Brain (organoid and tissue), 16 donors: ENCODE measurements at places on chromosomes 13 and 19.

DNA sequence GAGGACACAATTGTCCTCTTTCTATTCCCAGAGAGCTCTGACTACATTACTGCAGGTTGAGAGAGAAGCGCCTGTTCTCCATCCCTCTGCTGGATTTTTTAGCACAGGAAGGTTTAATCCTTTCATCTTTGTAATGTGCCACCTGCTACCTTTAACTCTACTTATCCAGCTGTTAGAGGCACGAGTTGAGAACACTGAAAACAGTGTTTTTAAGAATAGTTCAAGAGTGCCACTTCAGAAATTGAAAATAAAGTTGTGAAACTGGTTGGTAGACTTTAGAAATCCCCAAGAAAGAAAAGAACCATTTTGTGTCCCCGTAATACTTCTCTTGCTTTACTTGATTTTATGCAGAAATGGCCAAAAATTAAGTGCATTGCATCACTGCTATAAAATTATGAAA lies 20.6 kb downstream of the FREM2 start:
- no peak for DNase-seq

DNA sequence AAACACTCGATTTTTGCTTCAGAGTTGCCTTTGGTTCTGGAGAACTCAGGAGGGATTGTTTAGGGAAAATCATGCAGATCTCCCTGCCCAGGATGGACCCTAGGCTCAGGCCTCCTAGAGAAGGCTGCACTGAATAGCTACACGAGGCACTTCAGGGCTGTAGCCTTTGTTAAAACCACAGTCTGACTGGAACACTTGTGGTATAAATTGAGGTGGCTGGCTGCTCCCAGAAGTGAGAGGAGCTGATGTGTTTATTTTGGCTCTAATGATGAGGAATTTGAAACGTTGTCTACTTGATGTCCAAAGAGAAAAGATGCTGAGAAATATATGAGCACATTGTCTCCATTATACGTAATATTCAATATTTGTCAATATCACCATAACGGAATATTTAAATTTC lies 762.1 kb upstream of the ARGLU1 start:
- no peak for DNase-seq

DNA sequence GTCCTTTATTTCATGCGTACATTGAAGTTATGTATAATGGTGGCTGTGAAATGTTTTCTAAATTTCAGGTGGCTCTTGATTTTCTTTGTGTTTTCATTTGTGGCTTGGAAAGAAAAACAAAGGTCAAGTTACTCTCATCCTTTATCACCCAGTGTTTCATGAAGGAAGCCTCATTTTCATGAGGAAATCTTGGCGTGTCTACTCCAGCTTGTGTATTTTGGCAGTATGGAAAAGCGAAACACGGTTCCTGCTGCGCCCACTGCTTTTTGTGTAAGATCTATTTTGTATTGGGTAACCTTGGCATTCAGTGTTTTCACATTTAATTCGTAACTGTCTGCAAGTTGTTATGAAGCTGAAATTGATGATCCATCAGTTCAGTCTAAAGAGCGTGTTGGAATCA lies 147.0 kb upstream of the RNF113B start:
- DNase-seq: no peak

DNA sequence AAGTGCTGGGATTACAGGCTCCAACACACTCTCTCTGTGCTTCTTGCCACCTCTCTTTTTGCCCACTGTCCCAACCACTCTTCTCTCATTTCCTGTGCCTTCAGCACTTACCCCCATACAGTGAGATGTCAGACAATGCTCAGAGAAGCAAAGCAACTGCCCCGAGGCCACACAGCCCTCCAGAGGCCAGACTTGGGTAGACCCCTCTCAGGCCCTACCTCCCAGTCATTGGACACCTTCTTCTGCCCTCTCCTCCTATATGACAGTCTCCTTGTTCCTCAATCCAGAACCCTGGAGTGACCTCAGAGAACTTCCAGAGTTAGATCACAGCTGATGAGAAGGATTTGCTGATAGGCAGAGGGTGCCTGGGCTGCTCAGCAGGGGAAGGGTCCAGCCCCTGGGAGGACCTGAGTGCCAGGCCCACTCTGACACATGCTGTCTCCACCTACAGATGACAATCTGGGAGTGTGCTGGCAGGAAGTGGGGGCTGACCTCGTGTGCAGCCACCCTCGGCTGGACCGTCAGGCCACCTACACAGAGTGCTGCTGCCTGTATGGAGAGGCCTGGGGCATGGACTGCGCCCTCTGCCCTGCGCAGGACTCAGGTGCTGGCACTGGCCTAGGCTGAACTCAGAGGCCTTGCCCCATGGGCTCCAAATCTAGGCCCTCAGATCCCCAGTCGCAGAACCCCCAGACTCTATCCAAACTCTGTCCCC lies 24.4 kb downstream of the LTBP4 start:
- no peak for DNase-seq

DNA sequence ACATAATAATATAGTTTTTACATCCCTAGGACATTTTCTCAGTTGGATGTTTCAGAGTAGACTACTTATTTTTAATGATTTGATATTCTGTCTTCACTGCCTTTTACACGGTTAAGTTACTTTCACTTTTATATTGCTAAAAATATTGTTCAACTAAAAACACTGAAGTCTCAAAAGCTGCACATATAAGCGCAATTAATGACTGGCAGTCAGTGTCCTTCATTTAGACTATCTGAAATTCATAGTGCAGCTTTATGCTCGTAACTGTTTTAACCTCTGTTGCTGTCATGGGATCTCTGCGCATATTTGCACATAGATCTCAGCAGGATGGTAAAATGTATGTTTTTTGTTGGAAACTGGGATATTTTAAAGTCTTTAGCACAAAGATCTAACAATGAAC lies 864.3 kb downstream of the SLITRK6 start:
- DNase-seq: no peak

DNA sequence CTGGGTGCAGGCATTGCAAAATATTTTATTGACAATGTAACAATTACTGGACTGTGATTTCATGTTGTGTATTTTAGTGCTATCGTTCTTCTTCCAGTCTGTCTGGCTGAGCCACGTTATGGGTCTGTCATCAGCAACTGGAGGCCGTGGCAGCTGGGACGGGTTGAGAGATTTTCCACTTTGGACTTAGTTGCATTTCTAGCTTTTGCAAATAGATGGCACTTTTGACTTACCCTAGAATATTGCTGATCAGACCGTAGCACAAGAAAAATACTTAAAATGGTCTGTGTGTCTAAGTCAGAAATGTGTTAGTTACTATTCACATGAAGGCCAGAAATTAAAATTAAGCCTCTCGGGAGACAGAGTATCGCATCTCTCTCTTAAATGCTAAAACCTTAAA lies 211.1 kb downstream of the TEX29 start:
- peak; percentile 81 for DNase-seq

DNA sequence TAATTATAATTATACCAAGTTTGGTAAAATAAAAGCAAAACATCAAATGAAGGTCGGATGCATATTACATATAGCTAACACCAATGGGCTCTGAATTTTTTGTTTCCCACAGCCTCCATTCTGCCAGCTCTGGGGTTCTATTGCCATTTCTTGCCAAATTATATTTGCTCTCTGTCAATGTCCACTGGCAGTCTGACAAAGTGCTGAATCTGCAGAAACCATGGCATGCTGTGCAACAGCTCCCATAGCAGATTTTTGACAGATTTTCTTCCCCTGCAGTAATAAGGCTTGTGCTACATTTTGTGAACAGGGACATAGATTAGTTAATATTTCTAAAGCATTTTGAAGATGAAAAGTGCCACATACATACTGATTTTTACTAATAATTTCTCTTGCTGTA lies 1102.1 kb downstream of the DIAPH3 start:
- peak; percentile 59 for DNase-seq

DNA sequence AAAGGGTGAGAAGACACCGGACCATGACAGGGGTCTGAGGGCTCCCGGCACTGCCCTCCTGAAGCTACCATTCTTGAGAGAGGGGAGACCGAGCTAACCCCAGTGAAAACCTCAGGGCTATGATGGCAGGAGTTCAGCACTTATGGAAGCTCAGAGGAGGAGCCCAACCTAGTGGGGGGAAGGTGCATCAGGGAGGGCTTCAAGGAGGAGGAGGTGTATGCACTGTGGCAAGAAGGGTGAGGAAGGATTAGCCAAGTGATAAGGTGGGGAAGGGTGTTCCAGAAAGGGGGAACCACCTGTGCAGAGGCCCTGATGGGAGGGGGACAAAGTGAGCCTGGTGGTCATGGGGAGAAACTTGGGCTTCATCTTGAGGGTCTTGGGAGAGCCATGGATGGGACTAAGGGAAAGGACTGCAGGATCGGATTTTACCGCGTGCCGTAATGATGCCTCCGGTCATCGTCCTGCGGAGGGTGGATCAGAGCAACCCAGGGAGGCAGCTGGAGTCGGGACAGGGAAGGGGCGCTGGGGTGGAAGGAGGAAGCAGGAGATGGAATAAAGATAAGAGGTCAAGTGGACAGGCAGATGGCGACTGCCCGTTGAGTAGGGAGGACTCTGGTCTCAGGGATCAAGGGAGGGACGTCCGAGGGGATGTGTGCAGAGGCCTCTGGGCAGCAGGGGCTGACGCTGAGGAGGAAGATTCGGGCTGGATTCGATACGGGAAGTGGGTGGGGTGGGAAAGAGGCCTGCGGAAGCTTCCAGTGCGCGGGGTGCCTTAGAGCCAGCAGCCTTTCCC lies 13.3 kb upstream of the PSMD8 start:
- DNase-seq: no peak

DNA sequence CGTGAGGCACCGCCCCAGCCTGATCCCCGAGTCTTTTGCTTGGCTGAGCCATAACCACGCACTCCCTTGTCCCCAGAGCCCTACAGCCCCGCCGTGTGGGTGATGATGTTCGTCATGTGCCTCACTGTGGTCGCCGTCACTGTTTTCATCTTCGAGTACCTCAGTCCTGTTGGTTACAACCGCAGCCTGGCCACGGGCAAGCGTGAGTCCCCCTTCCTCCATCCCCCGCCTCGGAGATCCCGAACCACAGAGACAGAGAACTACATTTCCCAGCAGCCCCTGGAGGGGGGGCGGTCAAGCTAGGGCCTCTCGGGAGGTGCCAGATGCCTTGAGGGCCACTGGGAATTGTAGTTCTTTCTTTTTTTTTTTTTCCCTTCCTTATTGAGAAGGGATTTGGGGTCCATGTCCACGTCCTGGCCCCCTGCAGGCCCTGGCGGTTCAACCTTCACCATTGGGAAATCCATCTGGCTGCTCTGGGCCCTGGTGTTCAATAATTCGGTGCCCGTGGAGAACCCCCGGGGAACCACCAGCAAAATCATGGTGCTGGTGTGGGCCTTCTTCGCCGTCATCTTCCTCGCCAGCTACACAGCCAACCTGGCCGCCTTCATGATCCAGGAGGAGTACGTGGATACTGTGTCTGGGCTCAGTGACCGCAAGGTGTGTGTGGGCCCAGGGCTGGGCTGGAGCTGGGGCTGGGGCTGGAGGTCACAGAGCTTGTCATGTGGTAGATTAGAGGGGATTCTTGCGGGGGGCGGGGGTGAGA lies 25.9 kb downstream of the GRIN2D start:
- peak; percentile 79 for DNase-seq

DNA sequence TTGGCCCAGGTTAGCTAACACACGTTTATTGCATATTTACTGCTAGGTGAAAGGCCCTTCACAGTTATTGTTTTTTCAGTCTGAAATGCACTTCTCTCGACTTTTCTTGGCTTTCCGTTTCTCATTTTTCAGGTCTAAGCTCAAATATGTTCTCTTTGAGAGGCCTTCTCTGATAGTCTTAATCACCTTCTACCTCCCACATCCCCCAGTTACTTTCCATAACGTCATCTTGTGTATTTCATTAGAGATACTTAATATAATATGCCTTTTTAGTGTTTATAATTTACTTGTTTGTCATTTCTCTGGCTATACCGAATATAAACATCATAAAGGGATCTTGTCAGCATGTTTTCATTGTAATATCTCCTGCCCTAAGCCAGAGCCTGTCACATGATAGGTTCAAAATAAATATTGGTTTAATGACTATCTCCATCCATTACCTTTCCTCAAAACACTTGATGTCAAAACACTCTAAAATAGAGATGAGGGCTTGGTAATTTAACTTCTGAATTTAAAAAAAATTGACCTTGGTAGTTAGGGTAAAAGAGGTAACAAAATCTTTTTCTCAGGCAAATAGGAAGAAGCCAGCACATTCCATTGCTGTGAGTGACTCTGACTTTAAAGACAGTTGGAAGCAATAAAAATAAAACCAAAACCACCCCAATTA lies 168.6 kb upstream of the RFC3 start:
- DNase-seq: no peak

- DNase-seq: no peak
Observed at GRCh38 chr19:2084993-2085720, 11.0 kb downstream of the MOB3A start.

DNA sequence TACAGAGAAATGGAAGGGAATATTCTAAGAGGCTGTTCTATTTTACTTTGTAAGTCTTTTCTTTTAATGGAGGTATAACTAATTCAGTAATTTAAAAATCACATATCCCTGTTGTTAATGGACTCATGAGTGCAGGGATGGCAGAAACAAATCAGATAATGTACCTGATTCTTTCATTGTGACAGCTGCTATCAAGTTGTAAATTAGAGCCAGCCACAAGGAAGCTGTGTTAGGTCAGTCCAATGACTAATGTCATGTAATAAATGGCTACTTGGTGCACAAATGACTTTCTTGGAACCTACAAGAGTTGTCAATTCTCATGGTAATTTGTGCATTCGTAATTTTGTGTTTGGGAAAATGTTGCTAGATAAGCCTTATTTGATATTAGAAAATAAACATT lies 446.4 kb downstream of the DCT start:
- no peak for DNase-seq

DNA sequence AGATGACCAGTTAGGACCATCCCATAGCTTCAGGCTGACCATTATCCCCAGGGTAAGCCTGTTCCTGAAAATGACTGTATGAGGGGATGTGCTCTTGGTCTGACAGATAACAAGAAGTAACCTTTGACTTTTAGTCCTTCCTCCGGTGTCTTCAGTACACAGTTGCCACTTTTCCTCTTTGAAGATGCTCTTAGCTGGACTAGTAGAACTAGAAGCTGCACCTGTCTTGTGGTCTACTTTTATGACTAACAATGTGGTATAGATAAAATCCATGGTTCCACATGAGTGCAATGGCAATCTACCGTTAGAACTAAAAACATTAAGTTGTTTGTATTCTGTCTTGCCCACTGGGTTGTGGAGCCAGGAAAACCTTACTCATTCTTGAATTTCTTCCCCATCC lies 5.9 kb upstream of the RUBCNL start:
- DNase-seq: no peak

DNA sequence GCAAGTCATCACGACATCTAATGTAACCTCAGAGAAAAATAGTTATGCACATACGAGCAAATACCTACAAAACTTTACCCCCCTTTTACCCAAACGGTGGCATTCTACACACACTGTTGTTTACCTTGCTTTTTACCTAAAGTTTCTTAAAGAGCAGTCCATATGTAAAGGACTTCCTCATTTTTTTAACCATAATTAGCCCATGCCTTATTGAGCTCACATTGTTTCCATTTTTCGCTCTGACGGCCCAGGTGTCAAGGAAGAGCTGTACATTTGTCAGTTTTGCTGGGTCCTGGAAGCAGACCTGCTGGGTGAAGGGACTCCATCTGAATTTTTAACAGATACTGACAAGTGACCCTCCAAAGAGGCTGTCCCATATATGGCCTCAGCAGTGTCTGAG lies 89.4 kb downstream of the STK24 start:
- no peak for DNase-seq
